HCT116 (cell line): ENCODE measurements at places on chromosomes 4 and X.

- DNase-seq, result no peak
These were observed 22.3 kb downstream of the EFNB1 start for GRCh38 chrX:68851082-68851481.

- no peak for DNase-seq
These were observed 3.8 kb upstream of the FBXW7 start for GRCh38 chr4:152539556-152540292.

DNA sequence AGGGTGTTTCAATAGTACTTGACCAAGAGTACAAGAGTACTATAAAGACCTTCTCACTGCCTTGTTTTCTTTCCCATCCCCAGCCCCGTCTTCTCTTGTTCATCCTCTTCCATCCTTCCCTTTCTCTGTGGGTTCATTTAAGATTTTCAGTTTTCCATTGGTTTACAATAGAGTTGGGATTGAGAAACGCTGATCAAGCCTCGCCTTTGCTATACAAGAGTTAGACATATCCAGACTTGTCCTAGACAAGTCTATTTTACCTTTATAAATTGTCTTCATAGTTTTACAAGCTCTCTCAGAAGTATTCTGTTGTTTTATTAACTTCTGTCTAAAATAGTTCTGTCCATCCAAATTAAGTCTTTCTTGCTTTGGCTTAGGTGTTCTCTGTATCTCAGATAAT is 29.6 kb upstream of the SCML1 start:
- DNase-seq, result no peak

DNA sequence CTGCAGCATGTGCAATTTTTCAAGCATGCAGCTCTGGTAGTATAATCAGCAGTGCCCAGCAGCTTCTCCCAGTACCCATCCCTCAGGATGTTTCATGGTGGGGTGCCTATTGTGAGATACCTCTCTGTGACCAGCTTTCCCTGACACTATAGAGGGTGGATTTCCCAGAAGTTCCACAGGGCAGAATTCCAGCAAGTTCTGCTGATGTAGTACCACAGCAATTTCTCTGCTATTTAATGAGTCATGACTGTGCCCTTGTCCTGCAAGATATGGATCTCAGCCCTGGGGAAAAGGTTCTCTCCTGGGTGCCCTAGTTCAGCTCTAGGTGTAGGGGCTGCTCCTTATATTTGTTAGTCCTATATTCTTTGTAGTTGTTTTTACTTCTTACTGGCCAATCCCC is 174.8 kb downstream of the ENOX2 start:
- no peak for DNase-seq

DNA sequence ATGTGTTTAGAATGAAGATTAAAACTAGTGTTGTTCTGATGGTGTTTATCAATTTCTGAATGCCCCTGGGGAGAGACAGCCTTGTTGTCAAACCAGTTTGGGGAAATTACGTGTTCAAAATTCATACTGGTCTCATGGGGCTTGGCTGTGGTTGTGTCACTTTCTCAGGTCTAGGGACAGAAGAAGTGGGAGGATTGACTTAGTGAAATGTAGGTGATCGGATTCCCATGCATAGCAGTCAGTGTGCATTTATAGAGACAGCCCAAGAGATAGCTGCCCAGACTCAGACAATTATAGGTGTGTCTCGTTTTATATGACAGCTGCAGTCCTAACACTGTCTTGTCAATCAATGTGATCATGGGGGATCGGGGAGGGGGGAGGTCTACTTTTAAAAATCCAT is 94.4 kb upstream of the CLCN4 start:
- DNase-seq, result no peak

DNA sequence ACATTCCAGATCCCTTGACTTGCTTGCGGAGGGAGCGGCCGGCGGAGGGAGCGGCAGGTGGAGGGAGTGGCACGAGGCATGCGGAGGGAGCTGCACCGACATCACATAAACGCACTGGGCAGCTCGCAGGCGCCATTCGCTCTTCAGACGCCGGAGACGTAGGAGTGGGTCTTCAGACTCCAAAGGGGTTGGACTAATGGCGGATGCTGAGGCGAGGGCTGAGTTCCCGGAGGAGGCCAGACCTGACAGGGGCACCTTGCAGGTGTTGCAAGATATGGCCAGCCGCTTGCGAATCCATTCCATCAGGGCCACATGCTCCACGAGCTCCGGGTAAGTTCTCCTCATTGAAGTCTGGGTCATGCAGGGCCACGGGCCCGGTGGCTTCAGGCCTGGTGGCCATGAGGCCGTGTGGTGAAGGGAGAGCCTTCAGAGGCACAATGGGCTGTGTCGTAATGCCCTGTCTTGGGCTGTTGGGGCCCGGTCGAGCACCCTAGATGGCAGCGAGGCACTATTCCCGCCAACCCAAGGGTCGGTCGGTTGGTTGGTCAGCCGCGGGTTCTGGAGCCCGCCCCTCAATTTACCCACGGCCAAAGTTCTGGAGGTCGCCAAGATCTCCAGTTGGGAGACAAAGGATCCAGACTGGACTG is at the start of gene TKTL1:
TKTL1 (plus strand) TSS at position 132 of the 647 bp plus-strand sequence; CDS start at position 197, 65 bp downstream.
- DNase-seq, result no peak

GRCh38 chrX:11893933-11894710 is 136.1 kb downstream of the MSL3 start:
- DNase-seq, result no peak

DNA sequence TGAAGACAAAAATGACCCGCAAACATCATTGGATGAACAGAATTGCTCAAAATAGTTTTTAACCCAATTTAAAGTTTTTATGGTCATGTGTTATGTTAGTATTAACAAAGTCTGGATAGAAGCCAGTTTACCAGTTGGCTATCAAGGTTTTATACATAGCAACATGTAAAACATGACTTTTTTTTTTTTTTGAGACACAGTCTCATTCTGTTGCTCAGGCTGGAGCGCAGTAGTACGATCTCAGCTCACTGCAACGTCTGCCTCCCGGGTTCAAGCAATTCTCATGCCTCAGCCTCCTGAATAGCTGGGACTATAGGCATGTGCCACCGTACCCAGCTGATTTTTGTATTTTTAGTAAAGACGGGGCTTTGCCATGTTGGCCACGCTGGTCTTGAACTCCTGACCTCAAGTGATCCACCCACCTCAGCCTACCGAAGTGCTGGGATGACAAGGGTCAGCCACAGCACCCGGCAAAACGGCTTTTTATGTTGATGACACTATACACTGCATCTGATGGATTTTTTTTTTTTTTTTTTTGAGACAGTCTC is 3.4 kb downstream of the SAT1 start:
- no peak for DNase-seq

DNA sequence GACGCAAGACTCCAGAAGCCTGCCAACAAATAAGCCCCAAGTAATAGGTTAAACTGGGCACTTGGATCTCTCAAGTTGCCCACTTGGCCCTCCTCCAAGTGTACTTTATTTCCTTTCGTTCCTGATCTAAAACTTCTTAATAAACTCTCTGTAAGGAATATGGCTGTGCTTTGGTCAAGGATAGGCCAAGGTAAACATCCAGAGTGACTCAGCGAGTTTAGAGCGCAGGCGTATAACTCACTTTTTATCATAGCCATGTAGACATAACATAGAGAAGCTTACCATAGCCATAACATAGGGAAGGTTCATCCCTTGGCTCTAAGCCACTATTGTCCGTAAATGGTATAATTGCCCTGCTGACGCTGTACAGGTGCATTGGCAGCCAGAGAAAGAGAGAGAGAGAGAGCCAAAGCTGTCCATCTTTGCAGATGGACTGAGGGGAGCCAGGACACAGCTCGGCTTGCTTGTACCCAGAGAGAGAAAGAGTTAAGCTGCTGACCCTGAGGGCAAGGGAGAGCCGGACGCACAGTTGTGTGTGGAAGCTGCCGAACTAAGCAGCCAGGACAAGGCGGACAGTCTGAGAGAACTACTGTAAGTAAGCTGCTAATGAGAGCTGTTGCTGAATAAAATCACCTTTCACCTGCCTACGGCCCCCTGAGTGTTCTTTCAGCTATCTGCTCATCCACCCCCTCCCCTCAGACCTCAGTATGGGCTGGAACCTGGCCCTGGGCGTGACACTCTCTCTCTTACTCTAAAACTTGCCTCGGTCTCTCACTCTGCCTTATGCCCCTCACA is 1.8 kb downstream of the TLR1 start:
- DNase-seq, result no peak

- DNase-seq, result no peak
These were observed 1.7 kb upstream of the TMEM271 start for GRCh38 chr4:577499-578450.

GRCh38 chr4:158170691-158171561 is 1.9 kb downstream of the GASK1B start:
- no peak for DNase-seq

- no peak for DNase-seq
These were observed 348.0 kb upstream of the NR3C2 start for GRCh38 chr4:148790246-148790645.

- DNase-seq, result no peak
These were observed 23.3 kb upstream of the TMSB4X start for GRCh38 chrX:12951595-12951975.

DNA sequence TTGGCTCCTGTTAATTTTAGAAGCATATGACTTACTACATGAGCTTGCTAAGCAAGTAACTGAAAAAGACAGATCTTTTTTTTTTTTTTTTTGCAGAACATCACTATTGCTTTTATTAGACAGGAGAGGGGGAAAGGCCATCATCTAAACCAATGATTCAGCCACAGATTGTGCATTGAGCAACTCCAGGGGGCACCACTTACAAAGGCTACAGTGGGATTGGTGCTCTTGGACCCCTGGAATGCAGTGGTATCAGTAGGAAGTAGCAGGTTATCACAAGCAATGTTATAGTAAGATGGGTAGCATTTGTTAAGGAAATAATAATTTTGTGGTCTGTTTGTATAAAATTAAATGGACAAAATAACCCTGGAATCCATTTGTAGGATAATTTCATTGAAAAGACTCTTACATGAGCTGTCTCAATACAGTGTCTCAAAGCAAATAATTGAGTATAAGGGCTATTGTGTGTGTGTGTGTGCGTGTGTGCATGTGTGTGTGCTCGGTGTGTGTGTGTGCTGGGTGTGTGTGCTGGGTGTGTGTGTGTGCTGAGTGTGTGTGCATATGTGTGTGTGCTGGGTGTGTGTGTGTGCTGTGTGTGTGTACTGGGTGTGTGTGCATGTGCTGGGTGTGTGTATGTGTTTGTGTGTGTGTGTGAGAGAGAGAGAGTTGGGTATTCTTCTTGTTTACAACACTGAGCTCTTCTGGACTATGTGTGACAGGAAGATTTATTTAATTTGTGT is 296.3 kb downstream of the PCDH7 start:
- no peak for DNase-seq

- no peak for DNase-seq
These were observed 23.0 kb upstream of the GTPBP6 start for GRCh38 chrX:341541-342101.

GRCh38 chr4:136651278-136651667 is 881.0 kb downstream of the PCDH18 start:
- DNase-seq, result no peak

DNA sequence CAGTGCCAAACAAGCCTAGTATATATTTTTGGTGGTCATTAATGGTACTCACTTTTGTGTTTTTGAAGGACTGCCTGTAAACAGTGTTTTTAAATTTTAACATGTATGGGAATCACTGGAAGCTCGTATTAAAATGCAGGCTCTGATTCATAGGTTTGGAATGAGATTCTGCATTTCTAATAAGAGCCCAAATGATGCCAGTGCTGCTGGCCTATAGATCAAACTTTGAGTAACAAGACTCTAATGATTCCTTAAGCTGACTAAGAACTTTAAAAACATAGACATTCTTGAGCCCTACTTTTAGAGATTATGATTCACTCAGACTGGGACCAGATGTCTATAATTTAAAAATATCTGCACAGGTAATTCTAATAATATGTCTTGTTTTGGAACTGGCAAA is 823.2 kb upstream of the LCORL start:
- DNase-seq, result no peak

- no peak for DNase-seq
These were observed 5.4 kb downstream of the HTRA3 start for GRCh38 chr4:8274765-8275547.

DNA sequence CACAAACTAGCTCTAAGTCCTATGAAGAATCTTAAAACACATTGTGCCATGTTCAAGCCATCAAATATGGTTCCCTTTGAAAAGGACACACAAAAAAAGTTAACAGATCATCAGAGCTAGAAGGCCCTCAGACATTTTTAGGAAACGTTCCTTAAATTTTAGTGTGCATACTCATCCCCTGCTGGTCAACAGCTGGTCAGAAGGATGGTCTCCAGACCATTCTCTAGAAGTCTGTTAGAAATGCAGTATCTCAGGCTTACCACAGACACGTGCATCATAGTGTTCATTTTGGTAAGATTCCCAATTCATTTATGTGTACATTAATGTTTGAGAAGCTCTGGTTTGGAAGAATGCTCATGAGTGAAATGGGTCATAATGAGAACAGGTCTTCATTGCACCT is 523.1 kb downstream of the INPP4B start:
- DNase-seq, result no peak

- DNase-seq, result no peak
These were observed 265.4 kb upstream of the ADGRL3 start for GRCh38 chr4:60934566-60935295.

DNA sequence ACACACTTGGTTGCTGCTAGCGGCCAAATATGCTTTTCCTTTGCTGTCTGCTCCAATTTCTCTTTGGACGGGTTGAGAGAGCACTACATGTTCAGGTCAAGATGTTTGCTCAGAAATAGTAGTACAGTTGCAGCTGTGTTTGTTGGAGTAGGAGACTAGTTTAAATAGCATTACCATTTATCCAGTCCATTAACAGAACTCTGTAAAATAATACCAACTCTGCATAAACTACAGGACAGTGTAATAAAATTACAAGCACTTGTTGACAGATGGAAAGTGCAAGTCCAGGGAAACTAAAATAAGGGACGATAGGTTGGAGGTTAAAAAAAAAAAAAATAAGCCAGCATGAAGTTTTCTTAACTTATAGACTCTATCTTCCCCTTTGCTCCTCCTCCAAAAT is 20.2 kb downstream of the SLIT2 start:
- DNase-seq, result no peak

DNA sequence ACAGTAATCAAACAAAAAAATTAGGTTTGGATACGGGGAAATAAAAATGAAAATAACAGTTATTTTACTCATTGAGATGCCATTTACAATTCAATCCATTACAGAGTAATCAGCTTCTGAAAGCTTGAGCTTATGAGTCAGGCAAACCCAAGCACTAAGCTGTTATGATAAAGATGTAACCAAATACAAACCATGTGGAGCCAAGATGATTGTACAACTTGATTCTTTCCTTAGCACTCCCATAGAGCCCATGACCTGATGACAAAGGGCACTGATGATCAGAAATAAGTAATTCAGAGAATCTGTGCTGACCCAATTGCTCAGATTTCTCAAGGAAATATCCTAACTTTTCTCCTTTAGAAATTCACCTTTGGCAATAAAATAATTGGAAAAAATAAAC is 40.5 kb upstream of the PRKG2 start:
- DNase-seq, result no peak

GRCh38 chr4:105619188-105619931 is 66.9 kb downstream of the ARHGEF38 start:
- no peak for DNase-seq
